ENCODE measurements at places on chromosomes 2 and 18. TPM values are rescaled to one million over a fixed set of nuclear protein-coding genes. Genes with fewer than 3 reads are reported as not detected.

POMC gene
- not detected for total RNA-seq

SLC30A3 gene
- total RNA-seq = 0.24 TPM

TUBA3E gene
- total RNA-seq = not detected

IFT172 gene
- 23.4 TPM for total RNA-seq

IGFBP5 gene
- total RNA-seq = 0.48 TPM

ABI2 gene
- total RNA-seq = 24.9 TPM

NDUFAF7 gene
- total RNA-seq = 31.0 TPM

DNA sequence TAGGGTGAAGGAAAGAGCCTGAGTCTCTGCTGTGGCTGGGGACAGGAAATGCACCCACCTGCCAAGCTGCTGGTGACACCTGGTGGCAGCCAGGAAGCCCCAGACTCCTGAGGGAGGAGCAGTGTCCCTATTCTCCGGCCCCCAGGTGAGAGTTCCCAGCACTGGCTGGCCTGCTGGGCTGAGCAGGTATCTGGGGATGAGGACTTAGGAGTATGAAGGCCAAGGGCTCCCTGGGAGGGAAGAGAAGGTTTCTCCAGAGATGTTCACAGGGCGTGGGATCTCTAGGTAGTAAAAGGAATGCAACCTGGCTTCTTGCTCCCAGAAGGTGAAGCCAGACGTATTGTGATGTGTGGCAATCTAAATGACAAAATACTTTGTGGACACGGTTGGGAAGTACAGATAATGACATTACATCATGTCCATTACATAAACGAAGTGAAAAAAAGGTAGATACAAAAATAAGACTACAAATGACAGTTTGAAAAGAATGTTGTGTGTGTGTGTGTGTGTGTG, 75.8 kb upstream of the SLC1A4 start:
- DNase-seq = peak; percentile 13

DNA sequence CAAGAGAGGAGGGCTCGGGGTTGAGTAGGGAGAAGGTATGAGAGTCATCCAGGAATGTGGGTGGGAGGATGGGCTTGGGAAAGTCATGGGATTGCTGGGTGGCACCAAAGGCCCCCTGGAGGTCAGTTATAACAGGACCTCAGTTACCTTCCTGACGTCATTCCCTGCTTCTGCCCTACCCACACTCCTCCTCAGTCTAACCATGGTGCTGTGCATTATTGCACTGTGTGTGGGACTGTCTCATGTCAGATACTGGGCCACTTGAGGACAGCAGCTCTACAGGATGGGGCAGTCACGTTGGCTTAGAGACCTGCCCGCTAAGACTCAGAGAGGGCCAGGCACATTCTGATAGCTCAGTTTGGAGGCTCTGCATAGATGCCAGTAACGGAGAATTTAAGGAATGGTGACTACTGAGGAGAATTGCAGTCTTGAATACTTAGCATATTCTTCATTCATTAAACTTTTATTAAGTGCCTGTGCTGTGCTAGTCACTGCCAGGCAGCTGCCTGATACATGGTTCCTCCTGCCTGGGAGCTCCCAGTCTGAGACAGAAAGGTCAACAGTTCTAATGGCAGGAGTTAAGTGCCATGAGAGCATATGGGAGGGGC, 90.5 kb downstream of the LAMA3 start:
- peak; percentile 74 for DNase-seq

DNA sequence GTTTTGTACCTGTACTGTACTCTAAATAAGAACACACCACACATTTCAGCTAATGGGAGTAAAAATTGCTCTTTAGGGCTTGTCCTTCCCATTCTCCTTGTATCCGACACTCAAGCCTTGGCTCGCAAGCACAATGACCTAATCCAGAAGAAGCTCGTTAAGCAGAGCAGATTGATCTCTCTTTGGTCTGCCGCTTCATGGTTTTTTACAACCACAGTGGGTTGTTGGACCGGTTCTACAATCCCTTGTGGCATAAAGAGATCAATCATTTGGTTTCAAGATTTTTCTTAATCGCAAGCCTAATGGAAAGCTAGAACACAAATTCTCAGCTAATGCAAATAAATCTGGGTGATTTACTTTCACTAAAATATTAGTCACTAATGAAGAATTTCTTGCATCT, 662.1 kb downstream of the LRP1B start:
- no peak for DNase-seq

GRCh38 chr2:53941749-53942148, 29.0 kb downstream of the PSME4 start:
- no peak for DNase-seq

- no peak for DNase-seq
These were observed 47.9 kb downstream of the EPHA4 start for GRCh38 chr2:221524158-221524557.

DNA sequence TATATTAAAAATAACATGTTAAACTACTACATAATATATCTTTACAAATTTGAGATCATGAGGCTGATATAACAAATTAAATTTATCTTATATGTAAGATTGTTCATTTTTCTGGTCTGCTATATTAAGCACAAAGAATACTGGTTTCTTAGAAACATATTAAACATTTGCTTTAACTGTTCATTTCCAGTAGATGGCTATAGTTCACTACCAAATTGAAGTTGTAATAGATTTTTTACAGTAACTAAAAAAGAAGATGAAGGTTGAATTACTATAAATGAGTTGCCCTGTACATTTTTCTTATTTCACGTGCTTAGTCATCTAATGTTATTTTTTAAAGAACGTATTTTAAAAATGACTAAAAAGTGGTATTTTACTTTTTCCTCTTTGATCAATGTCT, 57.0 kb downstream of the ZNF407 start:
- peak; percentile 29 for DNase-seq

DNA sequence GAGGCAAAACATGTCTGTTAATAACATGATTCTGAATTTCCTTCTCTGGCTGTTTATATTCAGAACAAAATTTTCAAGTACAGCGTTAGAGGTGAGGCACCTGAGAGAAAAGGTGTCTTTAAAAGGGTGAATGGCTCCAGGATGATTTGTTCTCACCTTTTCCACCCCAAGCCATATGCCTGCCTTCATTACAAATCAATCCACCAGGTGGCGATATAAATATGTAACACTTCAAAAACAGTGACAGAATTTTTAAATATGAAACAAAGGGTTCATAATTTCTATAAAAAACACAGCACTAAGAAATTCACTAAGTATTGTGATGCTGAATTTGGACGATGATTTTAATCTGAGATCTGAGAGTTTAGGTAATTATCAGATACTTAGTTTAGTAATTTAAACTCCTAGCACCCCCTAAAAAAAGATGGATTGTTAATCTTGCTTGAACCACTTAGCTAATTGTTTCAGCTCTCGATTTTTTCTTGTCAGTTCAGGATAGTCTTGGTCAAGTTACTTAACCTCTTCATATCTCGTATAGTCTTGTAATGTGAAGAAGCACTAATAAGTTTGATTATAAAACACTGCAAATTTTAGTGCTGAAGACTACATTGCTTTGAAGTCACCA, 528.8 kb downstream of the CPS1 start:
- peak; percentile 55 for DNase-seq

GRCh38 chr2:150485871-150486538, 1.5 kb downstream of the RND3 start:
- peak; percentile 16 for DNase-seq

- DNase-seq = no peak
These were observed 244.1 kb upstream of the TNP1 start for GRCh38 chr2:217103752-217104545.

DNA sequence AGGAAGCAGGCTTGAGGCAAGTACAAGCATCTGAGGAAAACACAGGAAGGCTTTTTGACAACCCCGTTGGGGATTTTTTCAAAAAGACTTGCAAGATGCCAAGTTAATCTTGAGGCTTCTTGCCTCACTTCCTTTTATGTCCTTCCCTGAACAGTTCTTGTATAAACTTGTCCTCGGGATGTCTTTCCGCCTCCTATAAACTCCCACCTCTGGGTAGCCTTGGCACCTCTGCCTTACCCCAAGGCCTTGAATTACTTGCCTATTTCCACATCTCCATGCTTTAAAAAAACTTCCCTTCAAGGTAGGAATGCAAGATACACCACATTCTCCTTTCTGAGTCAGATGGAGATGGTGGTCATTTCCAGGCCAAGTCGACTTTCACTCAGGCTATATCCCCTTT, 106.4 kb upstream of the RBBP8 start:
- no peak for DNase-seq

DNA sequence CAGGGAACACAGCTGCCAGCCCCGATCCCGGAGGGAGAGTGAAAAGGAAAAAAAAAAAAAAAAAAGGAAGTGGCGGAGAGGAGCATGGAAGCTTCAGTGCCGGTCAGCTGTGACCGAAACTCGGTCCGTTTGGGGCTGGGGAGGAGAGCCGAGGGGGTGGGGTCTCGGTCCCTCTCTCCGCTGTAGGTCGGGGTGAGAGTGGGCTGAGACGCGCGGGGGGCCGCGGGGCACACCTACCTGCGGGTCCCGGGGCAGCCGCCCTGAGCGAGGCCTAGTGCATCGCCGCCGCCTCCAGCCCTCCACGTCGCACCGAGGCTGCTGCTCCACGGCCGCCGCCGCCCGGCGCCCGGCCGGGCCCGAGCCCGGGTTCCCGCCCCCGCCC, 536 bp downstream of the VPS54 start:
- DNase-seq = peak; percentile 60

DNA sequence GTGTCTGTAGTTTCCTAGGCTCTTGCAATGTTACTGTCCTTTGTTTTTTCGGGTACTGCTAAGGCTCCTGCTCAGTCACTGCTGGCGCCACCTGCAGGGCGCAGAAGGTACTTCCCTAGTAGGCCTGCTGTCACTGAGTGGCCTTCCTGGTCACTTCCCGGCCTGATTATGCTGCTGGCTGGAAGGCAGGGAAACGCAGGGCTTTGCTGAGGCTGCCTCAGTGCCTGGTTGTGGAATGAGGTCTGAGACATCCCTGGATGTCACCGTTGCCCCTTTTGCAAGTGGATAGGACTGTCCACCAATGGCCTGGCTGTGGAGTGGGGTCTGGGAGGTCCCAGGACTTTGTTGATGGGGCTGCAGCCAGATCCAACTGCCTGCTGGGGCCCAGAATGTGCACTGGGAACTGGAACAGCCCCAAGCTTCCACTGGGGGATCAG, 13.1 kb downstream of the DAW1 start:
- peak; percentile 86 for DNase-seq

DNA sequence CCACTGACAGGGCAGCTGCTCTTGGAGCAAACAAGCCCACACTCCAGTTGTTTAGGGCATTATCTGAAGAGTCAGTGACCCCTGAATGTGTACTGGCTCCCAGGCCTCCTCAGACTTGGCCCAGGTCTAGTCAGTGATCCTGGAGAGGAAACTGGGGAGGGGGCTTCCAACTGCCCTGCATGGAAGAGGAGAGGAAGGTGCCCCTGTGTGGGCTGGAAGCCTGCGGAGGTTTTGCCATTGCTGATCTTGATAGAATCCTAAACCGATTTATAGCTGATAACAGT, 197.4 kb downstream of the MGAT5 start:
- no peak for DNase-seq

DNA sequence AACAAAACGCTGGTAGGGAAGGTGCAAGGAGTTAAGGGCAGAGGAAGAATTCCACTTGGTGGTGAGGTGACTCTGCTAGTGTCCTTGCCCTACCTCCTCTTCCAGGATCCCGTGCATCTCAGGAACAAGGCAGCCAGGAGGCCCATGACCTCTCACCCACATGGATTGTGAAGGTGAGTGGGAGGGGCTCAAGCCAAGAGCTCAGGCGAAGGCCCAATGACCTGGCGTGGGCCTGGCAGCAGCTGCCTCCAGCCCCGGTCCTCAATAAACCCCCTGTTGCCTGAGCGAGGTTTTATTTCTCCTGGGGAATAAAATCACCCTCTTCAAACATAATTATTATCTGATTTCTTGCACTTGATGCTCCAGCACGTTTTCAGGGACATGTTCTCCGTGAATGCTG, 28.2 kb downstream of the LAMA1 start:
- no peak for DNase-seq

- DNase-seq = no peak
These were observed 601.7 kb downstream of the ARHGAP15 start for GRCh38 chr2:143730953-143731260.
